ENCODE measurements at places on chromosomes 6 and 20.

DNA sequence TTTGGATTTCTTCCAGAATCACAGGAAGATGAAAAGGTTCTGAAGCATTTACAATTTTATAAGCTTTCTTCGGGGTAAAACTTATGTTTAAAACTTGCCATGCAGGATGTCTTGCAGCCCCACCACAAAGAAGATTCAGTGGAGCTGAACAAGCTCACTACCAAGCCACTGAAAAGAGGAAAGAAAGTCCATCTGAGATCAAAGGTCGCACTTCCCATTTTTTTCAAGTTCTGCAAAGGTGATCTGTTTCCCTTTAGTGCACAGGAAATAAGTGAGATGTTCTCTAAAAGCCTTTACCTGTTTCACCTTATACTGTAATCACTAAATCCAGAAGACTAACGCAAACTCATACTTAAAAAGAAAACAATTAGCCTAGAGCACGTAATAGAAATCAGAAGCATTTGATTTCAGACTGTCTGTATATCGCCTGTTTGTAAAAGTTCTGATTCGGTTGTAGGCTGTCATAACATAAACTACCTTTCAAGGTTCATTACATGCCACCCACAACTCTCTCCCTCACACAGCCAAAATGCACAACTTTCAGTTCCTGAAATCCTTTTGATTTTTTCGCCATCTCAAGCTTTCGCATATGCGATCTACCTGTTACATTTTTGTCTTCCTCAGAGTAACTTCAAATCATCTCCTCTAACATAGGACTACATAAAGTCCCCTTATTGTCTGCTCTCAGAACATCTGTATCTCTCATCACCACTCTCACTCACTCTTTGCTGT lies 1.8 kb downstream of the ECHDC1 start:
- DNase-seq: no peak

DNA sequence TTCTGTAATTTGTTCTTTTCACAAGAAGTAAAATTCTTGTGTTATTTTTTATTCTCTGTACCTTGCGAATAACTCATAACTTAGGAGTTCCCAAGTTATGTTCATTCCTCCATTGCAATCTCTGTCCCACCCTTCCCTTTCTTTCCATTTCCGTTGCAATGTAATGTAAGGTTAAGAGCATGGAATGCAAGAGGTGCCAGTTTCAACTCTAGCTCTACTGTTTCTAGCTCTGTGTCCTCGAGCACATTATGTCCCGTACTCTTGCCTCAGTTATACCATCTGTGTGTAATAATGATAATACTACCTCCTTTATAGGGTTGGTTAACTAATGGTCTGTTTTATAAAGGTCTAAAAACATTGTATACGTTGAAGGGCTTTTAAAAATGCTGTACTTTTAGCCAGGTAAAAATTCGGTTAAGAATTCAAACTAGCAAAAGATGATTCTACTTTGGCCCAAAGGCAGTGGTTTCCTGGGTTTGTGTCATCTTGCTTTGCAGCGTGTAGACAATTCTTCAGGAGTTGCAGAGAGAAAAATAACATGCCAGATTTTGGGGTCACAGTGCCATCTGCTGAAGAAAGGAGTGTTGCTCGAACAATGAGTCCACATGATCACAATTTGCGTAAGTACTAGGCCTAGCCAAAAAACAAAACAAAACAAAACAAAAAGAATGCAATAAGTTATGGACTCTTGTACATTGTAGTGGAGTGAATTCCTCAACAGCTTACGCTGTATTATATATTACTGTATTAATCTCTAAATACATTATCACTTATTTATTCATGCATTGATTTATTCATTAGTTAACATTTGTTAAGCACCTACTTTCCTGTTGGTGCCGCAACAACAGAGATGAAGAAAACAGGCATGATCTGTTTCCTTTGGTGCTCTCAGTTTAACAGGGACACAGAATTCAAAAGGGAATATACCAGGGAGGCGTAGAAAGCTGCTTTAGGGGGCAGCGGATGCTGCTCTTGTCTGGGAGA lies 10.0 kb upstream of the PFDN4 start:
- no peak for DNase-seq

GRCh38 chr6:70391492-70391891 lies 21.8 kb upstream of the FAM135A start:
- DNase-seq: no peak

GRCh38 chr6:165679326-165679725 lies 16.3 kb upstream of the PDE10A start:
- no peak for DNase-seq

DNA sequence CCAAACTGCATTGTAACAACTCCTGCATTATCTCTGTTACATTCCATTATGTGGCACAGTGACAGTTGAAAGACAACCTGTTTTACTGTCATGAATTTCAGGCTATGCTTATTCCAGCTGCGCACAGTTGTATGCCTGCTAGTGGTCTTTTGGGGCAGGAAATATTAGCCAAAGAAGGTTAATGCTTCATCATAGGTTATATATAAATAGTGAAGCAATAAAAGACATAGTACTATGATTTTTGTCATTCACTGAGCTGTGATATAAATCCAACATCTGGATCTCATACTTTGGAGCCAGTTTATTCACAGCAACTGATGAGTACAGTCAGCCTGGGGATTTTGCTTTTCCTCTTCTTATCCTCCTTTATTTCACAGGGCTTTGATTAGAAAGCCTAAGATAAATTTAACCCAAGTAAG lies 55.6 kb downstream of the FILIP1 start:
- DNase-seq: no peak

- DNase-seq: no peak
Measured at GRCh38 chr6:125503181-125503580, 201.4 kb upstream of the HDDC2 start.

DNA sequence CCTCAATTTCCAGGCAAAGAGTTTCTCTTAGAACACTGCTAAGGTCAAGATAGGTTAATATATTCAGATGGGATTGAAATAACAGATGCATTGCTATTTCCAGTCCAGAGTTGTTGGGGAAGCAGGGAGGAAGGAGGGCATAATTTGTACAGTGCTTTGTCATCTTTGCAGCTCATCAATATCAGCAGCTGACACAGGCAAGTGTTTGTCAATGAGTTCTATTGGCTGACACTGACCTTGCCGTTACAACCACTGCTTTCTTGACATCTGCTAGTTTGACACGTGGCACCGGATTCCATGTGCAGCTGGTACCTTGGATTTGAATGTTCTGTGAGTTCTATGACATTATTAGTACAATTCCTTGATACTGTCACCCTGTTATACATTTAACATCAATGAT lies 28.0 kb upstream of the MLIP start:
- no peak for DNase-seq

DNA sequence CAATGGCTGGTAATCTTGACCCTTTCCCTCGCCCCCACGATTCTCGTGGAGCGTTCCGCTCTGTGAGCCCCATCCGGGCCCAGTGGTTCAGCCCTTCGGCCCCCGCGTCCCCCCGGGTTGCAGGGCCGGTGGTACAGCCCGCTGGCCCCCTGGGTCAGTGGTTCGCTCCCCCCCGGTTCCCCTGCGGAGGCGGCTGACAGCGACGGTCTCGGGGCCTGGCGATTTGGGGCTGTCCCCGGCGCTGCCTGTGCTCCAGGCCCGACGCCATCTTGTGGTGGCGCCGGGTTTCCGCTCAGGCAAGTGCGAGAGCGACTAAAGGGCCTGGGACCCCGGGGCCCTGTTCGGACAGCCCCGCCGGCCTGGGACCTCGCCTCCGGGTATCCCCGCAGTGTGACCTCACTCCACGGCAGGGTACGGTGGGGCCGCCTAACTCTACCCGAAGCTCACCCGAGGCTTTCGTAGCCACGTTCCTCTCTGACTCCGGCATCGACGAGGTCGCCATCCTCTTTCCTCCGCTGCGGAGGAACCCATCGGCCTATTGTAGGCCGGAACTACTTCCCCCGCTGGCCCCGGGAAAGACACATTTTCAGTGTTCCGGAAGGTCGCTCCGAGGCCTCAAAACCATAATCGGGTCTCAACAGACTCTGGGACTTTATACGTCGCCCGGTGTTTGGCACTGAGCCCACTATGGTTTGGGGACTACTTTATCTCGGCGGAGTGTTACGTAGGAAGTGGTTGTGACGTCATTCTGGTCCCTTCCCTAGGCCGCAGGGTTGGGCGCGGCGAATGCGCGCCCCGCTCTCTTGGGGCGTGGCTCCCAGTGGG lies at the start of gene ZNF335:
Gene ZNF335 (minus strand): TSS at position 529 of the 825 bp plus-strand sequence. CDS start 793 bp downstream, outside the sequence.
- peak; percentile 96 for DNase-seq

DNA sequence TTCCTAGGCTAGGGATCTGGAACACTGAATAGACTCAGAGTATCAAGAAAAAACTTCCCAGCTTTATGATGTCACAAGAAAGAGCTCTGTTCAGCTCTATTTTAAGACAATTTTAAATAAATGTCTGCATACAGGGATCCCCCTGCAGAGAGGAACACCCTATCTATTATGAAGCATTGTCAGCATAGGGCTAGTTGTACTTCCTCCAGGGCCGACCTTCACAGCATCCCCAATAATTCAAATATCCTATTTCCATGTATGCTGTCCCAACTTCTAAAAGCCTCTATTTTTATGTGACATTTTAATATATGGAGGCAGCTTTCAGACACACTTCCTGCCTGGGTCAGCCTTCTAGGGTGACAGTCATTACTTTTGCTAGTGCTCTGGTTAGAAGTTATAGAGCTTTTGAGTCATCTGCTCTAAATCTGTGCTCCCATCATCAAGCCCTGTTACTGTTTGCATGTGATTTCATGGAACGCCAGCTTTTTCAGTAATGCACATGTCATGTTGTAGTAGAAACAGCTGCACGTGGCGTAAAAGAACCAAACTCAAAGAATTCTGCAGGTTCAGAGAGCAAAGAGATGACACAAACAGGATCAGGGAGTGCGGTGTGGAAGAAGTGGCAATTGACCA lies 189.2 kb downstream of the ADGB start:
- no peak for DNase-seq

- no peak for DNase-seq
Measured at GRCh38 chr20:49699200-49699992, 14.3 kb downstream of the B4GALT5 start.

DNA sequence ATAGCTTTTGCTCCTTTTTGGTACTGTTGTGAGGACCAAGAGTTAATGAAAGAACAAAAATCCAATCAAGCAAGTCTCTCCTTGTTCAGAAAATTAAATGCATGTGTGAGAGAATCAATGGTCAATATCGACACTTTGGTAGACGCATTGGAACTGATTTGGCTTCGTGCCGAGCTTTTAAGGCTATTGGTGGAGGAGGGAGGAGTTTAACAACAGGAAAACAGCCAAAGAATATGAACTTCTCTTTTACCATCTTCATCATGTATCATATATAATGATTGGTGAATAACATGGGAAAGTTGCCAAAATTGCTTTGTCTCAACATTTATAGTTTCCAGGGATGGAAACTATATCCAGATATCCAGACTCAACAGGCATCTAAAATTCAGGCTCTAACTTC lies 266.5 kb upstream of the CITED2 start:
- no peak for DNase-seq

GRCh38 chr6:139611327-139612134 lies 237.1 kb upstream of the CITED2 start:
- no peak for DNase-seq

GRCh38 chr6:6333501-6333900 lies 13.0 kb upstream of the F13A1 start:
- no peak for DNase-seq

DNA sequence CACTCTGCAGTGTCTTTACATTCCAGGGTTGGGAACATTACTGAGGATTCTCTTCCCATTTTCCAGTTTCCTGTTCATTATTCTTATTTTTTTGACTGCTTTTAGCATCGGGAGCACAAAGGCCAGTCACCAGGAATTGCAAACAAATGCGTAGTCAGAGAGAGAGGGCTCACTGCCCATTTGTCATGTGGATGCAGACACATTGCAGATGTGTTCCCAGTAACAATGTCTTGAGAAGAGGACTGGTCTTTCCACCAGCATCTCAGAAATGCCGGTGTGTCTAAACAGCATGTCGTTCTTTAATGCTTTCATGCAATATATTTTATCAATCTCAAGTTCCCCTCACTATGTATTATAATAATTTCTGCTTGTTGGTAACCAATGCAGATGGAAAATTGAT lies 952 bp upstream of the TAAR6 start:
- peak; percentile 86 for DNase-seq

GRCh38 chr6:1027109-1027794 lies 284.6 kb upstream of the FOXQ1 start:
- no peak for DNase-seq

GRCh38 chr6:1420382-1420781 lies 31.0 kb downstream of the FOXF2 start:
- DNase-seq: no peak

DNA sequence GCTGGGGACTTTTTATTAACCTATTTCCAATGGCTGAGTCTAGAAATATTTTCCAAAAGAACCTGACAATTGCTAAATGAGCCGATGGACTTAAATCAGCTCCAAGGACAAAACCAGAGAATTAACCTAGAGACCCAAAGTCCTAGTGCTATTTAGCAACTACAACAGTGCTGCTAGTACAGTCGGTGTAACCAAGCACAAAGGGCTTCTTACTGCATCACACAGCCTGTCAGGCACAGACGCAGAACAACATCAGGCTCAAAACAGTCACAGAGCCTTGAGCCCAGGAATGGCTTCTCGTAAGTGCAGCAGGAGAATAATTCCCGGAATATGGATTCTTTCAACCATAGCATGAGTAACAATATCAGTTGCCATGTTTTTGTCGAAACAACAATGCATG lies 70.0 kb downstream of the GFOD1 start:
- DNase-seq: no peak

DNA sequence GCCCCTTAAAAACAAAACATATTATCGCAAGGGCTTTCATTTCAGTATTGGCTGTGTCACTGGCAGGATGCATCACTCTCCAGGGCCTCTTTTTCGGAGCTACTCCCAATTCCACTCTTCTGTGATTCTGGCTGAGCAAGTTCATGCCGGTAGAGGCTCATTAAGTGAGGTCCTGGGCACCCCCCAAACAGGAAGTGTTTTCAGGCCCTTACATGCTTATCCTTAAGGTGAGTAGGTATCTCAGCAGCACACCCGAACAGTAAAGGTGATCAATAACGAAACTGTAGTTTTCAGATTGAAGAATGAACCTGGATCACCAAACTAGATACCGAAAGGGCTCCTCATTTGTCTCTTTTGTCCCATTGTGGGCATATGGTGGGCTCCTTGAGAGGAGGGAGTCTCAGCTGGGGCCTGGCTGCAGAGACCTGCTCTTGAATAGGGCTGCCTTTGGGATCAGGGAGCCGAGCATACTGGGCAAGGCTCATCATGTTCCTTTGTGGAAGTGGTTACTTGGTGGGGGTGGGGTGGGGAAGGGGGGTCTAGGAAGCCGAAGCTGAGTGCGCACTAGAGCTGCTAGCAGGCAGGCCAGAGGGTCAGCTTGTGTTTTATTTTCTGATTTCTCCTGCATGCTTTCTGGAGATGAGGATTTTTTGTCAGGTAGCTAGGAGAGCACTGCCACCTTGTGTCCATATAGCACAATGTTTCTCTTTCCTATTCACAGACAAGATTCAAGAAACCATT lies 65.2 kb downstream of the CDS2 start:
- DNase-seq: peak; percentile 83

DNA sequence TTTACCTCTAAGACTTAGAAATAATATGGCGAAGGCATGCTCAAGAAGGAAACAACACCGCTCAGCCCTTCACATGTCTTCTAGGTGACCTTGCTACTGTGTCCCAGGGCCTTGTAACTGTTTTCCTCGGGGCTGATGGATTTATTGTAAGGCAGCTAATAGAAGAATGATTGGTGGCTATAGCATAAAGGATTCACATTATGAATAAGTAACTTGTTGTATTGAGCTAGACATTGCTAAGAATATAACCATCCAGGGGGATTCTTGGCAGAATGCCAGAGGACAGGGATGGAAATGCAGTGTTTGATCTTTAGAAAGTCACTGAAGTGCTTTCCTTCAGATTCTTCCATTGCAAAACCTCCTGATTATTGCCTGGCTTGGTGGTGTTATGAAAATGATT lies 54.9 kb downstream of the PLEKHG1 start:
- DNase-seq: no peak

Data from putamen (tissue), 1 donor.